Left cardiac atrium (tissue), 4 donors: ENCODE measurements at places on chromosomes 12 and 14.

- DNase-seq, result no peak
Measured at GRCh38 chr14:98822917-98823316, 449.1 kb downstream of the BCL11B start.

- DNase-seq, result no peak
Measured at GRCh38 chr12:28844718-28845117, 304.4 kb upstream of the FAR2 start.

DNA sequence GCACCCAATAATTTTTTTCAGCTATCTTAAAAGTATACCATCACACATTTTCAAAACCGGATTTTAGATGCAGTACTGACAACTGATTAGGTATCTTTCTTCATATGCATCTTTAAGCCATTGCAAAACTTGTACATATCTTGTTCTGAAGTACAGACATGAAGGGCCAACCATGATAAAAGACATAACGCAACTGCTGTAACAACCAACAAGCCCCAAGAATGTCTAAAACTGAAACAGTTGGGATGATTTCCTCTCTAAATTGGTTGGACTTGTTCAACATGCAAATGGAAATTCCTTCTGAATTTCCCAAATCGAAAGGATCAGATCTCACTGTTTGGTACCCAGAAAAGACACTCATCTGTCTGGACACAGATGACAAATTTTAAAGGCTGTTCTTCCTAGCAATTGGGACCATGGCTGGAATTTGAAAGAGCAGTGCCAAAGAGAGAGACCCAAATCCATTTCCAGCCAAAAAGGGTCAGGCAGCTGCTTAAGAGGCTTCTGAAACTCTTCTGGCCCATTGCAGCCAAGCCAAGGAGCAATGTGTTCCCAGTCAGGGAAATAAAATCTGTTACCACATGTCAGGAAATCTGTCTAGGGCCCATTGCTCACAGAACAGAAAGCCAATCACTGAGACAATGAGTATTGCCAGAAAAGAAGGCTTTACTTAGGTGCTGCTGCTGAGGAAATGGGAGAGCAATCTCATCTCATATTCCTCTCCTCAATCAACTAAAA, 1122.4 kb upstream of the USP15 start:
- no peak for DNase-seq

DNA sequence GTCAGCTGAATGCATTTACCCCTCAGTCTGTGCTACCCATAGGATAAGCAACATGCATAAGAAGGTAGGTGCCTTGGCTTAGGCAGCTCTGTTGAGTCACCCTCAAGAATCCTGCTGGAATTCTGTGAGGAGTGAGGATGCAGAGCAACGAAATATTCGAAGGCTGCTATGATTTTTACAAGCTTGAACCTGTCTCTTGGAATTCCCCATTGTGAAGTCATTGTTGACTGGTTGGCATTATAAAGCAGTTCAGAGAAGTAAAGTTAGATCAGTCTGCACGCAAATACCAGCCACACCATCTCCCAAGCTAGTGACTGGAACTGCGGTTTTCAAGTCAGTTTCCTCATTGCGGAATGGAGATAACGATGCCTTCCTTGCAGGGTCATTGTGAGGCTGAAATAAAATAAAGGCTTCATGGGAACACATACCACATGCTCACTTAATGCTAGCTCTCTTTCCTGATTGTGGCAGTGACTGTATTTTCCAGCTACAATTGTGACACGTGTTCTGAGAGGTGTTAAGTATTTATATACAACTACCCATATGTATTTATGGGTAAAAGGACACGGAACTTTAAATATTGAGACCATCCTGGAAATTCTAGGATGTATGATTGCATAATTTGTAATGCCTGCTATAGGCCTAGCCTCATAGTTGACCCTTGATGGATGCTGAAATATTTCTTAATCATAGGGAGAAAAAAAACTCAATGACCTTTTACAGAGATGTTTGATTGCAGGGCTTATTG, 96.7 kb downstream of the ETV6 start:
- DNase-seq, result no peak

DNA sequence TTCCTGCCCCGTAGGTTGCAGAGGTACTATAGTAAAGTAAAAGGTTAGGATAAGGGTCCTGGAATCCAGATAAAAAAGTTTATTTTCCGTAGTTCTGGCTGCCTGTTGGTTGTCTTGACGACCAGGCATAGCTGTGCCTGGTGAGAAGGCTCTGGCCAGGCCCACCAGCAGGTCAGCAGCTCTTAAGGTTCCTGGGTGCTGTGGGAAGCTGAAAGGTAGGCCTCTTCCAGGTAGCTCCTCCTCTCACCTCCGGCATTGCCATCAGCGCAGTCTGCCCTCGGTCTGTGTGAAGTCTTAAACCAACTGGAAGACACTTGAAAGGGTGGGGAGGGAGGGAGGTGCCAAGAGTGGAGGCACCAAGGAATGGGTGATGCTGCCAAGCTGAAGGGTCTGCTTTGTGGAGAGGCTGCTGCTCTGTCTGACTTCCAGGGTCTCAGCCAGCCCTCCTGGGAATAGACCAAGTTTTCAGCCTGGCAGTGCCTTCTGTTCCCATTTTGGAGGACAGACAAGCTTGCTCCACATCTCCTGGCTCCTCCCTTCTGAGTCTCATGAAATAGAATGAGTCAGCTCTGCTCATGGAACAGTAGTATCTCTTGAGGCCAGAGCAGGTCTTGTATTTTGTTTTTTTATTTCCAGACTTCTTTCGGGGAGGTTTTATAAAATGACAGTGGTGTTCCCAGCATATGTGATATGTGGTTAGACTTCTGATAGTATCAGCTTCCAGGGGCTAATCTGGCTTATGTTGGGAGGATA, 5.2 kb upstream of the ACADS start:
- no peak for DNase-seq
